ENCODE measurements at places on chromosomes 5 and 9.
A peak's percentile ranks its signal among the peaks of the same experiment; 100 is the strongest.

DNA sequence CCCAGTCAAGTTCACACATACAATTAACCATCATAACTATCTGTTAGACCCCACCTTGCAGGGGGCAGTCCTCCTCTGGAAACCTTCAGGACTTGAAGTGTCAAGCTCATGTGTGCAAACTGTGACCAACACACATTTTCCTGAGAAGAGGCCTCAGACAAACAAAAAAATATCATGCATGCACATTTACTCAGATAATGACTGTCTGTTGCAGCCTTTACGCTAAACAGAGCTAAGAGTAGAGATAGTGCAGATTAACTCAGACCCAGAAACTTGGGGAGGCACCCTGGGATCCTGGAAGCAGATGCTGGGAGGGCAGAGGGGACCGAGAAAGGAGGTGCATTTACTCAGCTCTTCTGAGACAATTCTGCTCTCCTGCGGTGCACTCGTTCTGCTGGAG is 3.6 kb upstream of the S1PR3 start:
- H3K27ac ChIP-seq = no peak overlapping the region
- H3K4me1 ChIP-seq = peaks cover 2% of the 10 kb centered on the region
- DNase-seq = no peak
- H3K27me3 ChIP-seq = no peaks in the 10 kb centered on the region
- H3K4me3 ChIP-seq = no peak overlapping the region

GRCh38 chr5:136028782-136029742 is at the start of gene TGFBI:
TGFBI (plus strand) TSS chr5:136028988; CDS start chr5:136029056, 68 bp downstream.
- peak within 1 kb of the TSS; percentile 76 for H3K4me3 ChIP-seq
- H3K27ac ChIP-seq = peak within 1 kb of the TSS; percentile 95
- peak; percentile 88 for DNase-seq
- peaks cover 38% of the 10 kb centered on the region for H3K36me3 ChIP-seq

GRCh38 chr9:84570482-84571154 is 98.9 kb upstream of the NTRK2 start:
- no peak overlapping the region for H3K4me3 ChIP-seq
- H3K36me3 ChIP-seq = no peaks in the 10 kb centered on the region
- H3K4me1 ChIP-seq = no peaks in the 10 kb centered on the region
- H3K27me3 ChIP-seq = no peaks in the 10 kb centered on the region
- no peak for DNase-seq

DNA sequence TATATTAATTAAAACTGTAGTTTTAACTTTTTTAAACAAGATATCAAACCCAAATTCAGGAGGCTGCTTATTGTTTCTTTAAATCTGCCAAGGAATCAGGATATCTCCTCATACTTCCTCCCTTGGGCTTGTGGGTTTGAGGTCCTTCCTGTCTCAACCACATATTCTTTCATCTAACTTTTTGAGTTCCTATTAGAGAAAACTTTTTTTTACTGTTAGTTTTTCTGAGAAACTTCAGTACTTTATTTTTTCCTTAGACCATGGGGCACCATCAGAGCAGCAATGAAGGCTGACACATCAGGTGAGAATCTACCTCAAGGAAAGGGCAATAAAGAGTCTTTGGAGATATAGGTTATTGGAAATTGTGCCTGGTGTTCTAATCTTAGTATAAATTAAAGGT is 56.7 kb downstream of the TSSK1B start:
- no peaks in the 10 kb centered on the region for H3K27me3 ChIP-seq
- H3K27ac ChIP-seq = no peak overlapping the region
- H3K36me3 ChIP-seq = no peaks in the 10 kb centered on the region
- DNase-seq = no peak
- peaks cover 6% of the 10 kb centered on the region for H3K4me1 ChIP-seq

- H3K36me3 ChIP-seq = no peaks in the 10 kb centered on the region
- no peaks in the 10 kb centered on the region for H3K4me1 ChIP-seq
- H3K27ac ChIP-seq = no peak overlapping the region
- no peak overlapping the region for H3K4me3 ChIP-seq
- DNase-seq = no peak
- peaks cover 7% of the 10 kb centered on the region for H3K27me3 ChIP-seq
Observed at GRCh38 chr5:42591015-42591414, 165.6 kb upstream of the CCDC152 start.

- peaks cover 55% of the 10 kb centered on the region for H3K4me1 ChIP-seq
- DNase-seq = no peak
- no peak overlapping the region for H3K4me3 ChIP-seq
- H3K27me3 ChIP-seq = no peaks in the 10 kb centered on the region
Observed at GRCh38 chr5:141517312-141517711, 28.4 kb downstream of the PCDHGC5 start.

- H3K4me3 ChIP-seq = no peak overlapping the region
- H3K27ac ChIP-seq = no peak overlapping the region
- H3K4me1 ChIP-seq = no peaks in the 10 kb centered on the region
- peaks cover 10% of the 10 kb centered on the region for H3K27me3 ChIP-seq
Observed at GRCh38 chr5:169554251-169554650, 29.3 kb upstream of the SPDL1 start.

- no peak for DNase-seq
- H3K27me3 ChIP-seq = no peaks in the 10 kb centered on the region
- no peak overlapping the region for H3K4me3 ChIP-seq
- H3K27ac ChIP-seq = no peak overlapping the region
- no peaks in the 10 kb centered on the region for H3K4me1 ChIP-seq
Observed at GRCh38 chr5:56185768-56186311, 47.3 kb downstream of the ANKRD55 start.

GRCh38 chr9:98182069-98182820 is 10.2 kb downstream of the CORO2A start:
- no peaks in the 10 kb centered on the region for H3K27me3 ChIP-seq
- H3K4me3 ChIP-seq = no peak overlapping the region
- H3K4me1 ChIP-seq = peaks cover 8% of the 10 kb centered on the region
- no peak overlapping the region for H3K27ac ChIP-seq
- no peak for DNase-seq

DNA sequence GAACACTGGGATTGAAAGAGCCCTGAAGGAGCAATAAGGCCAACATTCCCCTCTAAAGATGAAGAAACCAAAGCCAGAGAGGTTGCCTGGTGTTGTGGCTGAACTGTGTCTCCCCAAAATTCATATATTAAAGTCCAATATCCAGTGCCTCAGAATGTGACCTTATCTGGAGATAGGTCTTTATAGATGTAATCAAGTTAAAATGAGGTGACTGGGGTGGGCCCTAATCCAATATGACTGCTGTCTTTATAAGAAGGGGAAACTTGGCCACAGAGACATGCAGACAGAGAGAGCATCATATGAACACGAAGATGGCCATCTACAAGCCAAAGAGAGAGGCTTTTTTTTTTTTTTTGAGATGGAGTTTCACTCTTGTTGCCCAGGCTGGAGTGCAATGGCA is 66.9 kb upstream of the PLPP1 start:
- no peak overlapping the region for H3K4me3 ChIP-seq
- no peaks in the 10 kb centered on the region for H3K36me3 ChIP-seq
- H3K27ac ChIP-seq = peak overlapping the region; percentile 41
- no peak for DNase-seq

GRCh38 chr9:116250891-116251290 is 97.3 kb downstream of the PAPPA start:
- H3K36me3 ChIP-seq = no peaks in the 10 kb centered on the region
- no peak for DNase-seq
- H3K27me3 ChIP-seq = no peaks in the 10 kb centered on the region
- no peaks in the 10 kb centered on the region for H3K4me1 ChIP-seq

- no peaks in the 10 kb centered on the region for H3K4me1 ChIP-seq
- H3K27me3 ChIP-seq = no peaks in the 10 kb centered on the region
- no peak overlapping the region for H3K4me3 ChIP-seq
- DNase-seq = no peak
- no peaks in the 10 kb centered on the region for H3K36me3 ChIP-seq
Observed at GRCh38 chr9:22383718-22384117, 62.9 kb upstream of the DMRTA1 start.

DNA sequence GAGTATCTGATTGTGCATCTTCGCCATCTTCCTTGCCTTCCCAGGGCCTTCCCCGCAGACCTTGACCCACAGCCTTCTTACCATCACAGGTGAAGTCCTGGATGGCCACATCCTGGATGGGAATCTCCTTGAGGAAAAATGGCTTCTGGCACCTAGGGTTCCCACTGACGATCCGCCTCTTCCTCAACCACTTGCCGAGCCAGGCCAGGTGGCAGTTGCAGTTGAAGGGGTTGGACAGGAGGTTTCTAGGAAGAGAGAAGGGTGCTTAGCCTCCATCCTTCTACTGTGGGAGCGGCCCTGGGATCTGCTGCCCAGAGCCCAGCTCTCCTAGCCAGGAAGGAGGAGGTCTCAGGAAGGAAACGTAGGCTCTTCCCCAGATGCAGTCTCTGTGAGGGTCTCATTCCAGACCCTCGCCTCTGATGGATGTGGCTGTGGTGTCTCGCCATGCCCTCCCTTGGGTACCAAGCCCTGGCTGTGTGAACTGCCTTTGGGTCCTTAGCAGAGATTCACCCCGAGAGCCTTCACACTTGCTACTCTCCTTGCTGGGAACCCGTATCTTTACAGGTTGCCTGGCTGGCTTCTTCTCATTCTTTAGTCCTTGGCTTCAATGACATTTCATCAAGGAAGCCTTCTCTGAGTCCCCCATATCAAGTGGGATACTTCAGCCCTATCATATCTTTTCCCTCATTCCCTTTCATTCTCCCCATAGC is 170.4 kb upstream of the PANK3 start:
- H3K27ac ChIP-seq = no peak overlapping the region
- H3K36me3 ChIP-seq = no peaks in the 10 kb centered on the region
- H3K4me3 ChIP-seq = no peak overlapping the region
- DNase-seq = peak; percentile 30

- H3K4me1 ChIP-seq = no peaks in the 10 kb centered on the region
- H3K27ac ChIP-seq = no peak overlapping the region
- H3K27me3 ChIP-seq = no peaks in the 10 kb centered on the region
- no peak overlapping the region for H3K4me3 ChIP-seq
- no peak for DNase-seq
Observed at GRCh38 chr5:135598691-135599395, 20.1 kb upstream of the CXCL14 start.

DNA sequence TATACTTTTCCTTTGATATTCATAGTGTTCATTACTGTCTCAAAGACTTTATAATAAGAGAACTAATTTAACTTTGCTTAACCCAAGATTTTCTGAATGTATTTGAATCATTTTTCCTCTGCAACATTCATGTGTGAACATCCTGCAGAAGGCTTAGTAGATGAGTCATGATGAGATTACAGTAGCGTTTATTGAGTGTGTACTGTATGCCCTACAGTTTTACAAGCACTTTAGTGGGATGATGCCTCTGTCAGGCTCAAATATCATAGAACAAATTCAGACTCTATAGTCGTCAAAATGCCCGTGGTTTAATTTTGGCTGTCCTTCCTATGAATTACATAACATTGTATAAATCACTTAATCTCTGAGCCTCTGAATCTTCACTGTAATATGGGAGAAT is 41.2 kb downstream of the FYB1 start:
- H3K4me3 ChIP-seq = no peak overlapping the region
- no peak for DNase-seq
- no peaks in the 10 kb centered on the region for H3K36me3 ChIP-seq
- H3K4me1 ChIP-seq = peaks cover 5% of the 10 kb centered on the region
- no peaks in the 10 kb centered on the region for H3K27me3 ChIP-seq

DNA sequence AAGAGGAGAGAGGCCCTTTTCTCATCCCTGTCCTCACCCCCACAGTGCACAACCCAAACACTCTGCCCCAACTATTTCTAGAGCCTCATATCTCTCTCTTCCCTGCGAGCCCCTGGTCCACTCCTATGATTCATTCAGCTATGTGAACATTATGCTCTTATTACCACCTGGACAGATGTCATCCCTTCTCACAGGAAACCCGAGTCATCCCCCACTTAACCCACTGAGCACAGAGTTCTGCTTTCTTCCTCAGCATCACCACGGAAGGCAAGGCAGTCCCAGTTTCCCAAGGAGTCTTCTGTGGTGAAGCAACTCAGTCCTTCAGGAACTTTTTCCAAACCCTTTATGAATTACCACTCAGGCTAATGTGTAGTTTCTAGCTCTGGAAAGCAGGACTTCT is 1.3 kb downstream of the DNAI1 start:
- no peak for DNase-seq
- no peaks in the 10 kb centered on the region for H3K36me3 ChIP-seq
- H3K4me3 ChIP-seq = no peak overlapping the region
- no peak overlapping the region for H3K27ac ChIP-seq
- no peaks in the 10 kb centered on the region for H3K27me3 ChIP-seq
- peaks cover 20% of the 10 kb centered on the region for H3K4me1 ChIP-seq

DNA sequence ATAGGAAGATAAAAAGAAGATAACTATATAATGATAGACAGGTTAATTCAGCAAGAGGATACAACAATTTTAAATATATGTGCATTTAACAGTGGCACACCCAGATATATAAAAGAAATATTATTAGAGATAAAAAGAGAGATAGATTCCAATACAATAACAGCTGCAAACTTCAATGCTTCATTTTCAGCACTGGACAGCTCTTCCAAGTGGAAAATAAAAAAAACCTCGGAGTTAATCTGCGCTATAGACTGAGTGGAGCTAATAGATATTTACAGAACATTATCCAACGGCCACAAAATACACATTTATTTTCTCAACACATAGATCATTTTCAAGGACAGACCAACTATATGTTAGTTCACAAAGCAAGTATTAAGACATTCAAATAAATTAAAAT is 1229.5 kb upstream of the CDH6 start:
- H3K36me3 ChIP-seq = no peaks in the 10 kb centered on the region
- H3K27ac ChIP-seq = no peak overlapping the region
- peaks cover 14% of the 10 kb centered on the region for H3K27me3 ChIP-seq
- H3K4me1 ChIP-seq = no peaks in the 10 kb centered on the region
- H3K4me3 ChIP-seq = no peak overlapping the region

GRCh38 chr5:134122530-134122929 is 8.0 kb downstream of the TCF7 start:
- no peaks in the 10 kb centered on the region for H3K36me3 ChIP-seq
- no peak overlapping the region for H3K27ac ChIP-seq
- DNase-seq = no peak

GRCh38 chr5:177365845-177366527 is 8.3 kb downstream of the RGS14 start:
- no peaks in the 10 kb centered on the region for H3K36me3 ChIP-seq
- H3K27me3 ChIP-seq = no peaks in the 10 kb centered on the region
- H3K27ac ChIP-seq = no peak overlapping the region
- peaks cover 15% of the 10 kb centered on the region for H3K4me1 ChIP-seq
- DNase-seq = no peak

GRCh38 chr9:106421772-106422171 is 441.2 kb upstream of the ZNF462 start:
- no peak for DNase-seq
